Uterine smooth muscle cell (primary cell): ENCODE measurements at places on chromosomes 7 and 10. TPM values are rescaled to one million over a fixed set of nuclear protein-coding genes. Genes with fewer than 3 reads are reported as not detected.

ABCB1 gene
- total RNA-seq, result 0.50 and 1.3 TPM in 2 replicates

TEX47 gene
- total RNA-seq, result not detected in 2 replicates

ASB10 gene
- total RNA-seq, result not detected in 2 replicates

SFRP4 gene
- total RNA-seq, result 0.55 and 3.2 TPM in 2 replicates

ZNF804B gene
- total RNA-seq, result not detected in 2 replicates

PDK4 gene
- total RNA-seq, result under 0.01 and 0.12 TPM in 2 replicates

FFAR4 gene
- not detected in 2 replicates for total RNA-seq

CALML3 gene
- not detected in 2 replicates for total RNA-seq

LBX1 gene
- total RNA-seq, result not detected in 2 replicates

SLC16A9 gene
- 1.1 and 1.2 TPM in 2 replicates for total RNA-seq

BMPR1A gene
- total RNA-seq, result 59.3 and 60.6 TPM in 2 replicates

CD36 gene
- 1.5 and 2.6 TPM in 2 replicates for total RNA-seq

SNX10 gene
- 4.9 and 6.1 TPM in 2 replicates for total RNA-seq

SUPV3L1 gene
- 35.7 and 54.7 TPM in 2 replicates for total RNA-seq

CDK13 gene
- 65.8 and 102 TPM in 2 replicates for total RNA-seq

MRPL43 gene
- 49.4 and 63.5 TPM in 2 replicates for total RNA-seq

GTF2IRD2 gene
- total RNA-seq, result 5.2 and 5.5 TPM in 2 replicates

SLIT1 gene
- total RNA-seq, result under 0.01 and 0.11 TPM in 2 replicates

TMEM120A gene
- 25.5 and 27.4 TPM in 2 replicates for total RNA-seq

FAM25A gene
- not detected in 2 replicates for total RNA-seq

AKR1C4 gene
- not detected in 2 replicates for total RNA-seq

CPED1 gene
- 117 and 158 TPM in 2 replicates for total RNA-seq

SGPL1 gene
- total RNA-seq, result 28.0 and 40.0 TPM in 2 replicates

VKORC1L1 gene
- total RNA-seq, result 14.4 and 16.6 TPM in 2 replicates

ADAM22 gene
- 0.75 and 0.89 TPM in 2 replicates for total RNA-seq

MET gene
- total RNA-seq, result 128 and 238 TPM in 2 replicates

AKR1C2 gene
- total RNA-seq, result 20.4 and 34.5 TPM in 2 replicates

IL2RA gene
- total RNA-seq, result not detected in 2 replicates

PRKAR2B gene
- total RNA-seq, result 15.6 and 23.4 TPM in 2 replicates

GPRIN2 gene
- not detected in 2 replicates for total RNA-seq

ASZ1 gene
- total RNA-seq, result not detected in 2 replicates

PRLHR gene
- 0.12 TPM in 1 of 2 replicates, not detected in the other for total RNA-seq

ITPRID1 gene
- not detected in 2 replicates for total RNA-seq

FOXP2 gene
- 3.5 and 6.6 TPM in 2 replicates for total RNA-seq

CRPPA gene
- total RNA-seq, result 1.2 and 1.3 TPM in 2 replicates

OR6B1 gene
- total RNA-seq, result under 0.01 TPM in 1 of 2 replicates, not detected in the other

C10orf53 gene
- under 0.01 TPM in 1 of 2 replicates, not detected in the other for total RNA-seq

MYPN gene
- 0.25 and 0.55 TPM in 2 replicates for total RNA-seq

HOXA11 gene
- total RNA-seq, result 12.4 and 17.5 TPM in 2 replicates

EPO gene
- total RNA-seq, result not detected in 2 replicates

PRSS37 gene
- not detected in 2 replicates for total RNA-seq

CDHR3 gene
- total RNA-seq, result 4.0 and 5.9 TPM in 2 replicates

COMTD1 gene
- total RNA-seq, result 4.9 and 7.2 TPM in 2 replicates

CNPY4 gene
- 28.4 and 36.7 TPM in 2 replicates for total RNA-seq

TMEM229A gene
- total RNA-seq, result not detected in 2 replicates

NUTM2D gene
- total RNA-seq, result 0.33 and 0.62 TPM in 2 replicates

GNB2 gene
- 64.2 and 93.7 TPM in 2 replicates for total RNA-seq

SKIDA1 gene
- total RNA-seq, result 0.75 and 1.1 TPM in 2 replicates

PKD1L1 gene
- under 0.01 TPM in 2 replicates for total RNA-seq

PAPOLB gene
- total RNA-seq, result 0.11 and 0.12 TPM in 2 replicates
